ENCODE measurements at places on chromosomes 11 and 22.
A peak's percentile ranks its signal among the peaks of the same experiment; 100 is the strongest.

DNA sequence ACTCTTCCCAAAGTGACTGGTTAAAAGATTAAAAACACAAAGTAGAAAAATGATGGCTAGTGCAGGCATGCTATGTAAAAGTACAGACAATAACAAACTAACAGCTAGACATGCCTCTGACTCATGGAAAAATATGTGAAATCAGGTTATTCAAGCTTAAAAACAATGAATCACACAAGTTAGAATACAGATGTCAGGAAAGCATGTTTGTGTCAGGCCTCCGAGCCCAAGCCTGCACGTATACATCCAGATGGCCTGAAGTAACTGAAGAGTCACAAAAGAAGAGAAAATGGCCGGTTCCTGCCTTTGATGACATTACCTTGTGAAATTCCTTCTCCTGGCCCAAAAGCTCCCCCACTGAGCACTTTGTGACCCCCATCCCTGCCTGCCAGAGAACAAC lies 110.1 kb downstream of the NOX4 start:
- no peak overlapping the region for H3K27ac ChIP-seq
- DNase-seq: no peak
- no peak overlapping the region for H3K4me3 ChIP-seq
- no peaks in the 10 kb centered on the region for H3K27me3 ChIP-seq
- H3K36me3 ChIP-seq: no peaks in the 10 kb centered on the region

- no peaks in the 10 kb centered on the region for H3K27me3 ChIP-seq
- no peak overlapping the region for H3K4me3 ChIP-seq
- no peak overlapping the region for H3K27ac ChIP-seq
Observed at GRCh38 chr22:25554238-25554671, 10.2 kb upstream of the GRK3 start.

DNA sequence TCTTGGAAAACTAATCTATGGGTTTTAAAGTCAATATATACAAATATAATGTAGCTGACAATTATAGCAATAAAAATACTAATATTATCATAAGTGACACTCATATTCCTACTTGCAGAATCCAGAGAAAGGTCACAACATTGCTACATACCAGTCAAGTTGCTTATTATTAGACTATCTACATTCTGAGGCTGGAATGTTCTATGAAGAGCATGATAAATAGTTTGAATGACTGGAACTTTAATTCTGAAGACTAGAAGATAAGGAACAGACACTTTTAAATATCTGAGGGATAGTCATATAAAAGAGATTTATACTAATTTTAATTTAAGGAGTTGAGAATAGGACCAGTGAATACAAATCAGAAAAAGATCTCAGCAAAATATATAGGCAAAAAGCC lies 146.0 kb downstream of the GUCY1A2 start:
- H3K27me3 ChIP-seq: no peaks in the 10 kb centered on the region
- H3K36me3 ChIP-seq: no peaks in the 10 kb centered on the region
- no peak overlapping the region for H3K27ac ChIP-seq
- H3K4me1 ChIP-seq: no peaks in the 10 kb centered on the region
- no peak overlapping the region for H3K4me3 ChIP-seq

DNA sequence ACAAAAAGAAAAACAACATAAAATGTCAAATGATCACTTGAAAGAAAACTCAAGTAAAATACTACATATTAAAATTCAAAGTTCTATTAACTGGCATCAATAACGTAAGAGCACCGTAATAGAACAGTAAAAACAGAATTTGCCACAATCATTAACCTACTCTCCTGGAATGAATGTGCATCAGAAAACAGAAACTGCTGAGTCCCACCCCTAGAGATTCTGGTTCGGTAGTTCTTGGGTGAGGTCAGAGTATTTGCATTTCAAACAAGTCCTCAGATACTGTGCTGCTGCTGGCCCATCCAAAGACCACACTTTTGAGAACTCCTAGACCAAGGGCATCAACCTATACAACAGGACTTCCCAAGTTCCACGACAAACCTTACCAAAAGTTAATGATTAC lies 23.5 kb downstream of the PITPNB start:
- DNase-seq: no peak
- peaks cover 29% of the 10 kb centered on the region for H3K36me3 ChIP-seq
- no peaks in the 10 kb centered on the region for H3K27me3 ChIP-seq
- H3K4me1 ChIP-seq: no peaks in the 10 kb centered on the region
- H3K4me3 ChIP-seq: no peak overlapping the region
- no peak overlapping the region for H3K27ac ChIP-seq

- H3K4me1 ChIP-seq: peaks cover 30% of the 10 kb centered on the region
- H3K27me3 ChIP-seq: no peaks in the 10 kb centered on the region
- no peaks in the 10 kb centered on the region for H3K36me3 ChIP-seq
- H3K27ac ChIP-seq: peak overlapping the region; percentile 89
Observed at GRCh38 chr22:38180841-38181452, 683 bp downstream of the PLA2G6 start.

DNA sequence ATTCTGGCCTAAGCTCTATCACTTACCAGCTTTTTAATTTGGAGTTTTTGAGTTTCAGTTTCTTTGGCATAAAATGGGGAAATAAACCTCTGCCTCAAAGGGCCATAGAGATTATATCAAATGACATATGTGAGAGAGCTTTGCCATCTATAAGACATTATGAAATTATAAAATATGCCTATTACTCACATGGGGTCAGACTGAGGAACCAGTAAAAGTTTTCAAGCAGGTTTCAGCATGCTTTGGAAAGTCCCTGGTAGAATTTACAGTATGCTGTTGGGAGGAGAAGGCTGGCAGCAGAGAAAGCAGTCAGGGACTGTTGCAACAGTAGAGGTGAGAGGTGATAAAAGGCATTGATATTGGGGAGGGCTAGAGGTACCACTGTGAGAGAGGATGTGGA lies 13.6 kb upstream of the MTNR1B start:
- no peak for DNase-seq
- no peaks in the 10 kb centered on the region for H3K36me3 ChIP-seq
- no peaks in the 10 kb centered on the region for H3K27me3 ChIP-seq
- H3K4me1 ChIP-seq: no peaks in the 10 kb centered on the region

GRCh38 chr11:108115500-108116140 lies 5.7 kb upstream of the ACAT1 start:
- peaks cover 10% of the 10 kb centered on the region for H3K4me1 ChIP-seq
- no peaks in the 10 kb centered on the region for H3K36me3 ChIP-seq
- no peak overlapping the region for H3K4me3 ChIP-seq
- H3K27me3 ChIP-seq: no peaks in the 10 kb centered on the region
- peak; percentile 73 for DNase-seq

- no peak overlapping the region for H3K27ac ChIP-seq
- DNase-seq: no peak
- no peaks in the 10 kb centered on the region for H3K36me3 ChIP-seq
Observed at GRCh38 chr22:26606611-26607010, 11.2 kb downstream of the CRYBB1 start.

GRCh38 chr11:89433278-89433677 lies 57.9 kb downstream of the NOX4 start:
- no peaks in the 10 kb centered on the region for H3K36me3 ChIP-seq
- DNase-seq: no peak
- H3K27ac ChIP-seq: no peak overlapping the region
- no peak overlapping the region for H3K4me3 ChIP-seq
- no peaks in the 10 kb centered on the region for H3K4me1 ChIP-seq

DNA sequence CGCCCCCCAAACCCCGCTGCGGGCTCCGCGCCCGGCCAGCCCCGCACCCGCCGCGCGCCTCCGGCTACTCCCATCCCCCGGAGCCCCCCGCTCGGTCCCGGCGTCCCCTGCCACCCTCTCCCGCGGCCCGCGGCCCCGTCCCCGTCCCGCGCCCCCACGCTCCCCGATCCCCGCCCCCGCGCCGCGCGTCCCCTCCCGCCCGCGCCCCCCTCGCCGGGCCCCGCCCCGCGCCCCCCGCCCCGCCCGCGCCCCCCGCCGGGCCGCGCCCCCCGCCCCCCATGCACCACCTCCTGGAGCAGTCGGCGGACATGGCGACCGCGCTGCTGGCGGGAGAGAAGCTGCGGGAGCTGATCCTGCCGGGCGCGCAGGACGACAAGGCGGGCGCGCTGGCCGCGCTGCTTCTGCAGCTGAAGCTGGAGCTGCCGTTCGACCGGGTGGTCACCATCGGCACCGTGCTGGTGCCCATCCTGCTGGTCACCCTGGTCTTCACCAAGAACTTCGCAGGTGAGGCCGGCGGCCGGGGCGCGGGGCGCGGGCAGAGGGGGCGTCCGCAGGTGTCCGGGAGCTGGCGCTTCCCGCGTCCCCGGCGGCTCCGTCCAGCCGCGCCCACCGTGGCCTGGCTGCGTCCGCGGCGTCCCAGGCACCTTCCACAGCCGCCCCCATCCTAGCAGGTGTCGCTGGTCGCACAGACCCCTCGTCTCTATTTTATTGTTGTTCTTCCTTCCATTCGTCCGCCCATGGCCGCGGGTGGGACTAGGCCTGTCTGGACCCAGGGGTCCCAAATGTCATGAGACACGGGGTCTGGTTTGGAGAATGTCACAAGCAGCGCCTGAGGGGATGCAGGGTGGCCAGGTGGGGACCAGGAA lies at the start of gene PANX2:
PANX2 (plus strand) TSS at position 279 of the 866 bp plus-strand sequence; CDS start at position 279, 0 bp downstream.
- peaks cover 58% of the 10 kb centered on the region for H3K27me3 ChIP-seq
- no peaks in the 10 kb centered on the region for H3K36me3 ChIP-seq
- H3K4me3 ChIP-seq: no peak within 1 kb of the TSS
- peaks cover 13% of the 10 kb centered on the region for H3K4me1 ChIP-seq
- no peak within 1 kb of the TSS for H3K27ac ChIP-seq

- no peak overlapping the region for H3K4me3 ChIP-seq
- DNase-seq: no peak
- no peaks in the 10 kb centered on the region for H3K27me3 ChIP-seq
- no peaks in the 10 kb centered on the region for H3K4me1 ChIP-seq
Observed at GRCh38 chr22:35217527-35217926, 39.8 kb upstream of the HMGXB4 start.

DNA sequence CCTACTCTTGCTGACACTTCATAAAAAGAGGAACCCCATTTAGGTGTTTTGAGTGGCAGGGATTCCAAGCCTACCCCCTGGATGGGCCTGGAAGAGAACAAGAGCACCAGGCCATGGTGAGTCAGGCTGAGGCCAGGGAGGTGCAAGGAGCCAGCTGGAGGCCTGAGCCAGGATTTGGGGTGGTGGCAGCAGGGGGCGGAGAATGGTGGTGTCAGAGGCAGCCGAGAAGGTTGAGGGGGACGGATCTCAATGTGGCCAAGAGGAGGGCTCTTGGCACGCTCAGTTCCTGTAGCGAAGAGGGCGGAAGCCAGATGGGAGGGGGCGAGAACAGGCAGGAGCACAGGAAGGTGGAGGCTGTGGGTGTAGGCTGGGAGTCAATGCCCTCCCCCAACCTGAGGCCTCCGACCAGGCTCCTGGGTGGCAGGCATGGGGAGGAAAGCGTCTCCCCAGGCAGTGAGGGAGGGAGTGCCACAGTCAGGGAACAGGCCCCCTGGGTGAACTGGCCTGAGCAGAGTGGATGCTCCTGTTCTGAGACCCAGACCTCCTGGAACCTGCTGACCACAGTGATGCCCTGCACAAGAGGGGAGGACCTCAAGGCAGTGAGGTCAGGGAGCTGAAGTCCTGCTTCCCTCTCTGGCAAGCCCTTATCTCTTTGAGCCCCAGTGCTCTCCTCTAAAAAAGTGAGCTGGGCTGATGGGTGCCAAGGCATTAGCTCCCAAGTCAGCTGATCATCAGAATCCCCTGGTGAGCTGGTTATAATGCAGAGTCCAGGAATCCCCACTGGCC lies 13.9 kb downstream of the RTN4RL2 start:
- H3K27ac ChIP-seq: no peak overlapping the region
- H3K4me3 ChIP-seq: no peak overlapping the region
- peaks cover 25% of the 10 kb centered on the region for H3K27me3 ChIP-seq
- no peak for DNase-seq

DNA sequence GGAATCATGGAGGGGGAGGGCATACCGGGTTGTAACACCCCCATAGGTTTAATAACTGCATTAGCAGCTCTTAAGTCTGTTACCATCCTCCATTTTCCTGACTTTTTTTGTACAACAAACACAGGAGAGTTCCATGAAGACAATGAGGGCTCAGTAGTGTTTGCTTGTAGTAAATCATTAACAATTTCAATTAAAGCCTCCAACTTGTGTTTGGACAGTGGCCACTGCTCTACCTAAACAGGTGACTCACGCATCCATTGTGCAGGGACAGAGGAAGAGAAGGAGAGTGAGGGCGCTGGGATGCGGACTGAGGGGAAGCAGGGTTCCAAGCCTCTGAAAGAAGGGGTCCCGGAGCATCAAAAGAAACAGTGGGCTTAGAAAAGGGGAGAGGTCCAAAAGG lies 21.3 kb upstream of the MTNR1B start:
- no peaks in the 10 kb centered on the region for H3K27me3 ChIP-seq
- H3K4me1 ChIP-seq: no peaks in the 10 kb centered on the region
- H3K36me3 ChIP-seq: no peaks in the 10 kb centered on the region
- no peak overlapping the region for H3K4me3 ChIP-seq

DNA sequence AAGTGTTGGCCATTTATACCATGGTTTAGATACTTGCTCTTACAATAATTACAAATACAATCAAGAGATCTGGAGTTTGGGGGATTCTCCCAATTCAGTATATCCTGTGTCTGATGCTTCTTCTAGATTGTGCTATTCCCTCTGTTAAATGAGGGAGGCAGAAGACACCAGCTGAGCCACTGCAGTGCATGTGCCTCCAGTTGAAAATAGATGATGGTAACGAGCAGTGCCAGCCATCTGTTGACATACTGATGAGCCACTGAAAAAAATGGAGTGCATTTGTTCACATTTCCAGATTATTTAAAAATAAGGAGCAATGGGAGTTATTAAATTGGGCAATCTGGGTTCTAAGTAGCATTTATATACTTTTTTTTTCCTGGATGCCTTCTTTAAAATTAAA lies 1428.0 kb upstream of the TENM4 start:
- no peaks in the 10 kb centered on the region for H3K4me1 ChIP-seq
- no peak for DNase-seq
- H3K4me3 ChIP-seq: no peak overlapping the region
- no peak overlapping the region for H3K27ac ChIP-seq

GRCh38 chr11:118705111-118705741 lies 25.8 kb upstream of the TREH start:
- no peaks in the 10 kb centered on the region for H3K27me3 ChIP-seq
- H3K4me1 ChIP-seq: peaks cover 8% of the 10 kb centered on the region
- H3K27ac ChIP-seq: no peak overlapping the region
- H3K36me3 ChIP-seq: no peaks in the 10 kb centered on the region

DNA sequence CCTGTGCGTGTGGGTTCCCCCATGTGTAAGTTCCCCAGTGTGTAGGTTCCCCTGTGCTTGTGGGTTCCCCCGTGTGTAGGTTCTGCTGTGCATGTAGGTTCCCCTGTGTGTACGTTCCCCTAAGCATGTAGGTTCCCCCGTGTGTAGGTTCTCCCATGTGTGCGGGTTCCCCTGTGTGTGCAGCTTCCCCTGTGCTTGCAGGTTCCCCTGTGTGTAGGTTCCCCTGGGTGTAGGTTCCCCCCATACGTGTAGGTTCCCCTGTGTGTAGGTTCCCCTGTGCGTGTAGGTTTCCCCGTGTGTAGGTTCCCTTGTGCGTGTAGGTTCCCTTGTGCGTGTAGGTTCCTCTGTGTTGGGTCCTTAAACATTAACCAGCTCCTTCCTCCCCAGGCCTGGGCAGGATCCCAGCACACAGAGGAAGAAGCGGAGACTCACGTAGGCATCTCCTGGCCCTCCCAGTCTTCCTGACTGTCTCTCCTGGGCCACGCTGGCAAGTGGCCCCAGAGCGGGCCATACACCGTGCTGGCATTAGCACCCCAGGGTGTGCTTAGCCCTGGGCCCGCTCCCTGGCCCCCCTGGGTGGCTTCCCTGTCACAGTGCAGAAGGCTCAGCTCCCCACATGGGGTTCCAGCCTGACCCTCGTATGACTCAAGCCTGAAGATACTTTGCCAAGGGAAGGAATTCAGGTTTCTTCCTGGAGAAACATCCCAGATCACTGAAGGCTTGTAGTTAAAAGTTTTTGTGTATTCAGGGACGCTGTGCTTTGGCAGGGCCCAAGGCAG lies 2.8 kb upstream of the GRAMD4 start:
- H3K27ac ChIP-seq: peak overlapping the region; percentile 57
- no peaks in the 10 kb centered on the region for H3K36me3 ChIP-seq
- H3K27me3 ChIP-seq: no peaks in the 10 kb centered on the region
